Testis (tissue), 5 donors: ENCODE measurements at places on chromosomes 11 and 22. TPM values are rescaled to one million over a fixed set of nuclear protein-coding genes. Genes with fewer than 3 reads are reported as not detected.

The C22orf42 gene
- polyA plus RNA-seq = 13.3 TPM

The CSNK2A3 gene
- 1.5 TPM for polyA plus RNA-seq

The MUC6 gene
- 1.5 TPM for polyA plus RNA-seq

The BDNF gene
- polyA plus RNA-seq = 1.1 TPM

The CNGA4 gene
- 14.4 TPM for polyA plus RNA-seq

The METTL15 gene
- polyA plus RNA-seq = 8.2 TPM

The OR5B21 gene
- not detected for polyA plus RNA-seq

The BRMS1 gene
- polyA plus RNA-seq = 67.5 TPM

The BBOX1 gene
- 1.2 TPM for polyA plus RNA-seq

The AP5B1 gene
- polyA plus RNA-seq = 4.5 TPM

The P2RY2 gene
- 0.94 TPM for polyA plus RNA-seq

The ALG8 gene
- polyA plus RNA-seq = 115 TPM

The NRXN2 gene
- 46.8 TPM for polyA plus RNA-seq
